Bronchial epithelial cell (primary cell): ENCODE measurements at places on chromosomes 1 and 21. TPM values are rescaled to one million over a fixed set of nuclear protein-coding genes. Genes with fewer than 3 reads are reported as not detected.

- DNase-seq, result no peak
Observed at GRCh38 chr1:6397844-6398441, 4.4 kb upstream of the ACOT7 start.

- DNase-seq, result no peak
Observed at GRCh38 chr1:160066829-160067745, 2.9 kb downstream of the KCNJ10 start.

MEAF6 gene
- total RNA-seq, result 50.1 and 74.5 TPM in 2 replicates

DNA sequence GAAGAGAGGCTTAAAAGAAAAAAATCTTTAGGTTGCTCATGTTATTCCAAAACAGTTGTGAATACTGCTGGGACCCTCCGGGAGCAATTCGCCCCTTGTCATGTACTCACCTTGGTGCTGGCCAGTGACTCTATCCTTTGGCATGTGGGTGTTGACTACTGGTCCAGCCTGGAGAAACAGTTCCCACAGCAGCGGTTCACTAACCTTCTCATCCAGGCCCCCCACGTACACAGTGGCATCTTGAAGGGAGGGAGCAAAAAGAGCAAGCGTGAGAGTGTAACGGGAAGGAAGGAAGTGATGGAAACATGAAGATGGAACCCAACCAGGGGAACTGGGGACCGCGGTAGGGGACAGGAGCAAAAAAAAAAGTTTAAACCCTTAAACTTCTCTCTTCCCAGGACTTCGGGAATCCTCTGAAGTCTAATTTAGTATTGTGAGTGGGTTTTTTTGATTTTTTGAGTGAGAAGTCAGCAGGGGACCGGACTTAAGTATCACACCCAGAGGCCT, 494 bp downstream of the SF3B4 start:
- peak; percentile 9 for DNase-seq

DNA sequence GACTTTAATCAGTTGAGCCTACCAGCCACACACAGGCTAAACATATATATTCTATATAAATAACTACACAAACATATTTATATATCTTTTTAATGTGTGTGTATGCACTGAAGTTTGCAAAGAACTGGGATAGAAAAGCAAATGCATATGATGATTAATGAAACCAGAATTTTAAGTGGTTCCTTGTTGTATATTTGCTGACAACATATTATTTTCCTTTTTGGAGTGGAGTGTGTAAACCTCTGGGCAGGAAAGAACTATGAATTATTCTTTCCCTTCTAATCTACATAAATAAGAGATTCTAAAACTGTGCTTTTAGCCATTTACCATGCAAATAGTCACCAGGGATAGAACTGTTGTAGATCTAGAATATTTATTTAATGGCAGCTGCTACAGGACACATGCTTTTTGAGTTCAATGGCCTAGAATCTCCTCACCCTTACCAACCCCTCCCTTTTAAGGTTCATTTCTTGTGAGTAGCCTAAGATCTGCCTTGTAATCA, 187.6 kb downstream of the BACH1 start:
- no peak for DNase-seq

KIF26B gene
- total RNA-seq, result 1.8 and 2.1 TPM in 2 replicates

DNA sequence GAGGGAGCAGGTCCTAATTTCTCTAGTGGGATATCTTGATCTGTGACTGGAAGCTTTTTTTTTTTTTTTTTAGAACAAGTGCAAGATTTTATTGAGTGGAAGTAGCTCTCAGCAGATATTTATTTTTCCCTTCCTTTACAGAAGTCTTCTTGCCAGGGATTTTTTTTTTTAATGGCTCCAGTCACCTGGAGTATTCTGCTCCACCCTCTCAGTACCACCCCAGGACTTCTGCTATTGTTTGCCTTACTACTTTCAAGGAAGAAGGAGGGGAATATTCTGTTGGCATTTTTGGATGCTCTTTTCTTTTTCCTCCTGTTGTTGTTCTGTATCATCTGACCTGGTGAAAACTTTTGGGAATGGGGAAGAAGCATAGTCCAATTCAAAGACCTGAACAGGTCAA, 23.1 kb upstream of the CYP2J2 start:
- no peak for DNase-seq

CYP4A11 gene
- total RNA-seq, result not detected in 2 replicates

- DNase-seq, result no peak
Observed at GRCh38 chr1:14739082-14739832, 140.8 kb downstream of the KAZN start.

TEDDM1 gene
- not detected in 2 replicates for total RNA-seq

SLC16A1 gene
- 180 and 213 TPM in 2 replicates for total RNA-seq

GRCh38 chr1:21672478-21673276, 3.5 kb upstream of the RAP1GAP start:
- no peak for DNase-seq

AGBL4 gene
- total RNA-seq, result not detected in 2 replicates

DNA sequence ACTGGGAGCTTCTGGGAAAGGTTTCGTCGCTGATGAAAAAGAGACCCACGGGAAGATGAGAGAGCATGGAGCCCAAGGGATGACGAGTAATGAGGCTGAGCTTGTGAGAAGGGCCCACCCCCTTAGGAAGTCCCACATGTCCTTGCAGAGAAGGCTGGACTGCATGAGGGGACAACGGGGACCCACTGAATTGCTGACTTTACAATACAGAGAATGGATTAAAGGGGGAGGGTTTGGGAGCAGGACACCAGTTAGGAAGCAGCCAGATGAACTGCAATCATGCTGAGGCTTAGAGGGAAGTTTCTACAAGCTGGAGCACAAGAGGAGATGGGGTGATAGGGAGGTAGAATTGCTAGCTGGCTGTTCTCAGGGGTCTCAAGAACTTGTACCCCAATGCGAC, 5.5 kb upstream of the TMEM51 start:
- DNase-seq, result no peak

SLC44A3 gene
- total RNA-seq, result 2.4 and 7.9 TPM in 2 replicates

DNA sequence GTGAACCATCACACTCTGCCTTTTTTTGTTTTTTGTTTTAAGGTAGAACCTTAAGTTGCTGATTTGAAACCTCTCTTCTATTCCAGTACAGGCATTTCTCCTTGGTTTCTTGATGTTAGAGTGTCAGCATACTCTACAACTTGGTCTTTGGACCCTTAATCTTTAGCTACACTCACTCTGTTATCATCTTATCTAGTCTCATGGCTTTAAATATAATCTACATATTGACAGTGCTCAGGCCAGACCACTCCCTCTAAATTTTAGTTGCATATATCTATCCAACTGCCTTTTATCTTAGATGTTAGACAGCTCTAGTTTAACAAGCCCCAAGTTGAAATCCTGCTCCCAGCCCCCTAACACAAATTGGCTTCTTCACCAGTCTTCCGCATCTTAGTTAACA, 22.1 kb downstream of the NME7 start:
- no peak for DNase-seq

DNA sequence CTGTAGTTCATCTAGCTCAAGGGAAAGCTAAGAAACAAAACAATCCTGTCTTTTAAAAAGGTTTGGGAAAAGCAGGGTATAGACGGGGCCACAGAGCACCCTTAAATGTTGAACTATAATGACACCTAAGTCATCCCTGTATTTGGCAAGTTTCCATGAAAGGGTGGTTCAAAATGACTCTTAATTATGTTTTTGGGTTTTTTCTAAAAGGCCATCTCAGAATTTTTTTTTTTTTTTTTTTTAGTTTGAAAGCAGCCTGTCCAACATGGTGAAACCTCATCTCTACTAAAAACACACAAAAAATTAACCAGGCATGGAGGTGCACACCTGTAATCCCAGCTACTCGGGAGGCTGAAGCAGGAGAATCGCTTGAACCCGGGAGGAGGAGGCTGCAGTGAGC, 22.2 kb downstream of the TOMM20 start:
- DNase-seq, result no peak

GRCh38 chr1:1439546-1440261, 4.2 kb downstream of the VWA1 start:
- no peak for DNase-seq

HCRTR1 gene
- not detected in 2 replicates for total RNA-seq

VSIG8 gene
- total RNA-seq, result not detected in 2 replicates

GRCh38 chr1:157595356-157595755, 2.5 kb downstream of the FCRL4 start:
- DNase-seq, result no peak

A3GALT2 gene
- not detected in 2 replicates for total RNA-seq

ERVH48-1 gene
- total RNA-seq, result under 0.01 TPM in 1 of 2 replicates, not detected in the other

CSMD2 gene
- total RNA-seq, result not detected in 2 replicates

- peak; percentile 79 for DNase-seq
Observed at GRCh38 chr1:206456577-206457370, 13.5 kb upstream of the IKBKE start.

DNA sequence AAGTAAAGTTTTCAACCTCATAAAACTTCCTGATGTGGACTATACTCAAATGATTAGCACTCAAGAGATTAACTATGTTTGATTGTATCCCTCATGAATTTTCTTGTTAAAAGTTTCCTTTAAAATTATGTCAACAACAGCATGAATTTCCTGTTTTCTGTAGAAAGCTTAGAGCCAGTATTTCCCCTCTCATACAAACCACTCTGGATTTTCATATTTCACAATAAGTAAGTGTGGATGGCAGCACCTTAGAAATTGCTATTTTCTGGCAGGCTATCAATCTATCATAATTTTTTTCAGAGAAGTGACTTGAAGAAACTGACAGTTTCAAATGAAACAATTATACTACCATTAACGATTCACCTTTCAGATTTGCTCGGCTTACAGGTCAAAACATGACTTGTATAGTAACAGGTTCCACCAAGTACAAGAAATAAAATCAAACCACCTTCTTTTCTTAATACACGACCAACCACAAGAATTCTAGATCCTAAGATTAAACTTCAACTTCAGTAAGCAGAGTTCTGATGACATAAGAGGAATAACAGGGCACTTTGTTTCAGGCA, 20.8 kb downstream of the ELK4 start:
- DNase-seq, result no peak

FLG gene
- 0.26 and 4.0 TPM in 2 replicates for total RNA-seq

TOE1 gene
- total RNA-seq, result 5.2 and 9.5 TPM in 2 replicates

TNFSF18 gene
- not detected in 2 replicates for total RNA-seq

DNA sequence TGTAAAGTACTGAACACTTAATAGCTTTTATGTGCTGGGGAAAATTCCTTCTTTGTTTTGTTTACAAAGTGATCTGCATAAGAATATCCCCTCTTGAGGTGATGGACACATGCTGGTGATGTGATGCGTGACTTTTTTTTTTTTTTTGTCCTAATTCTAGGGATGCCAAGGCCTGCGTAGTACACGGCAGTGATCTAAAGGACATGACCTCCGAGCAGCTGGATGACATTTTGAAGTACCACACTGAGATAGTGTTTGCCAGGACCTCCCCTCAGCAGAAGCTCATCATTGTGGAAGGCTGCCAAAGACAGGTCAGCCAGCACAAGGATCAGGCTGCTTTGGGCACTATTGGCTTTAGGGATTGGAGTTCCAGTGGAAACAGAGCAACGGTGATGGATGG, 24.7 kb downstream of the ATP1A1 start:
- DNase-seq, result no peak

ADAM30 gene
- not detected in 2 replicates for total RNA-seq

- DNase-seq, result no peak
Observed at GRCh38 chr1:147266381-147266780, 23.9 kb downstream of the CHD1L start.

LRRC71 gene
- not detected in 2 replicates for total RNA-seq

DNA sequence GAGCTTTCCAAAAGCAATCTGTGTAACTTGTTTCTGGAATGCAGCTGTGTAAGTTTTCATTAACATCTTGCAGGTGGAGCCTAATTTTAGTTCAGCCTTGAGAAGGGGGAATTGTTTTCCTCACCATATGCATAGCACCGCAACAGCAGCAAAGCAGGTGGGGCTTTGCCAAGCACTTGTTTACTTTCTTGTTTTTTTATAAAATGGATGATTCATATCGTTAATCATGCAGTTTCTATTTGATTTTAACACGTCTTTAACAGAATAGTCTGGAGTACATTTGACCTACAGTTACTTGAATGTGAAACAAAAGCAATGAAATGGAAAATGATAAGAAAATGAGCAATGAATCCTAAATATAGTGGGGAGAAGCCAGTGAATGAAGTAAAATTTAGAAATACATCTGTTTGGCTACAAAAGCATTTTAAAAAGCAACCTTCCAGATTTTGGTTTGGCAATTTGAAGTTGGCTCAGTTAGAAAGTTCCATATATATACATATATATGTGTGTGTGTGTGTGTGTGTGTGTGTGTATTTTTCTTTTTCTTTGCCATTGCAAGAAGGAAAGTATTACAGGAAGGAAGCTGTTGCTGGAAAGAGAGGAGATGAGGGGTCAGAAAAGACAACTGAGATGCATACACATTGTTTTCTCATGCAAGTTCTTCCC, 119.0 kb upstream of the ADGRL2 start:
- DNase-seq, result peak; percentile 95

DNA sequence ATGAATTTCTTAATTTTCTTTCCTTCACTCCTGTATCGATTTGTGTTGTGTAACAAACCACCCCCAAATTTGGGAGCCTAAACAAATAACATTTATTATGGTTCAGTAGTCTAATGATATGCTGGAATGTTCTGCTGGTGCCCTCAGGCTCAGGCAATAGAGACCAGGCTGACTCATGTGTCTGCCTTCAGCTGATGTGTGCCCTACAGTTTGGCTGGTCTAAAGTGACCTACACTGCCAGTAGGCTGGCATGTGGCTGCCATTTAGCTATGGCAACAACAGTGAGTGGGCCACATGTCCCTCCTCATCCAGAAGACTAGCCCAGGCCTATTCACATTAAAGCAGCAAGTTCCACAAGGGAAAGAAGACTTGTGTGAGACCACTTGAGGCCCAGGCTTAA, 115.8 kb downstream of the PTPRC start:
- no peak for DNase-seq

NCMAP gene
- total RNA-seq, result 0.13 TPM in 1 of 2 replicates, not detected in the other

COL9A2 gene
- total RNA-seq, result under 0.01 and 0.13 TPM in 2 replicates

RIMKLA gene
- total RNA-seq, result under 0.01 TPM in 1 of 2 replicates, not detected in the other

GRCh38 chr1:23936481-23937176, 23.0 kb upstream of the PNRC2 start:
- no peak for DNase-seq

REN gene
- 0.26 TPM in 2 replicates for total RNA-seq

SLC9C2 gene
- total RNA-seq, result not detected in 2 replicates

- DNase-seq, result peak; percentile 55
Observed at GRCh38 chr1:192986110-192986747, 72.9 kb downstream of the UCHL5 start.

GRCh38 chr1:208300084-208300770, 56.0 kb upstream of the PLXNA2 start:
- no peak for DNase-seq

GRCh38 chr1:29993950-29994349, 729.4 kb downstream of the MATN1 start:
- DNase-seq, result no peak

GRCh38 chr1:44812822-44813543, 4.7 kb downstream of the BTBD19 start:
- DNase-seq, result no peak

UBE2G2 gene
- total RNA-seq, result 67.4 and 70.0 TPM in 2 replicates

CFAP107 gene
- not detected in 2 replicates for total RNA-seq

DNA sequence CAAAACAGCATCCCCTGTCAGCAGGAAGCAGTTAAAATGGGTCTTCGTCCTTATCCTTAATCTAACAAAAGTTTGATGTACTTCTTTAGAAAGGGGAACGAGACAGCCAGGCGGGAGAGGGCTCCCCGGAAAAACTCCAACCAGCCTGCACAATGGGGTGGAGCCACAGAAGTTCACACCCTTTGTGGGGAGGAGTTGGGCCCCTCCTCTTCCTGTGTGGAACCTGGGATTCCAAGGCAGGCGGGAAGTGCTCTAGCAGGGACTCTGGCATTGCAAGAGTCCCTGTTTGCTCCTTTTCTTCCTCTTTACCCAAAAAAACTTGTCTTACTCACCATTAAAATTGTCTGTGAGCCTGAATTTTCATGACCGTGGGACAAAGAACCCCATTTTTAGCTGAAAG, 47.7 kb downstream of the FCRL5 start:
- DNase-seq, result no peak

GRCh38 chr1:55531644-55532043, 316.5 kb upstream of the USP24 start:
- peak; percentile 3 for DNase-seq

GRCh38 chr21:37792046-37792445, 124.2 kb downstream of the KCNJ6 start:
- no peak for DNase-seq
